ENCODE measurements at places on chromosomes 11 and 22. TPM values are rescaled to one million over a fixed set of nuclear protein-coding genes. Genes with fewer than 3 reads are reported as not detected.

- peak; percentile 55 for DNase-seq
Observed at GRCh38 chr11:122784325-122784955, 53.9 kb upstream of the CRTAM start.

- no peak for DNase-seq
Observed at GRCh38 chr11:69587454-69588090, 53.4 kb upstream of the CCND1 start.

DNA sequence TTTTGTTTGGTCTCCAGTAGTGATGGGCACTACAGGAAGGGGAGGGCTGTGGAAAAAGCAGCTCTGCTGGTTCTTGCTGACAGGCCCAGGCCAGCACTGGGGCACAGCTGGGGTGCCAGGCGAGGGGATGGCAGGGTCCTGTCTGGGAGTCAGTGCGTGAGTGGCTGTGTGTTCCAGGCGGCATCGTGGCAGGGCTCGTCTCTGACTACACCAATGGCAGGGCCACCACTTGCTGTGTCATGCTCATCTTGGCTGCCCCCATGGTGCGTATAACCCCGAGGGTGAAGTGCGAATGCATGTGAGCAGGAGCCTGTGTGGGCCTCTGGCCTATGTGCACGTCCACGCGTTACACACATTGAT lies 20.9 kb downstream of the SLC37A2 start:
- no peak for DNase-seq

DNA sequence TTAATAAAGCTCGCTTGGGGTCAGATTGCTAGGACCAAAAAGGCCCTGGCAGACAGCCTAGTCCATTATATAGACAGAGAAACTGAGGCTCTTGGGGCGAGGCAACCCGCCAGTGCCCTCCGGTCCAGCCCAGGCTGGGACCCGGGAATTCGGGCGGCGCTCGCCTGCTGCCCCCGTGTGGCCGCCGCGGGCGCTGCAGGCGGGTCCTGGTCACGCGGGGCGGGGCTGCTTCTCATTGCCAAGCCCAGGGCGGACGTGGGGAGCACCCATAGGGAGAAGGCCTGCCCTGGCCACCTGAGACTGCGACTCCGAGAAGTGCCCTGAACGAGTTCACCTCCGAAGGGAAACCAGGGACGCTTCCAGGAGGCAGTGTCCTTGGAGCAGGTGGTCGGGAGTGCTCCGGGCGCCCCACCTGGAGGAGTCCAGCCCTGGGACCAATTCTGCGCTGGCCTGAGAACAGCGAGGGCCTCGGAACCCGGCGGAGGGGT lies 36.0 kb upstream of the CSNK1E start:
- peak; percentile 62 for DNase-seq

DNA sequence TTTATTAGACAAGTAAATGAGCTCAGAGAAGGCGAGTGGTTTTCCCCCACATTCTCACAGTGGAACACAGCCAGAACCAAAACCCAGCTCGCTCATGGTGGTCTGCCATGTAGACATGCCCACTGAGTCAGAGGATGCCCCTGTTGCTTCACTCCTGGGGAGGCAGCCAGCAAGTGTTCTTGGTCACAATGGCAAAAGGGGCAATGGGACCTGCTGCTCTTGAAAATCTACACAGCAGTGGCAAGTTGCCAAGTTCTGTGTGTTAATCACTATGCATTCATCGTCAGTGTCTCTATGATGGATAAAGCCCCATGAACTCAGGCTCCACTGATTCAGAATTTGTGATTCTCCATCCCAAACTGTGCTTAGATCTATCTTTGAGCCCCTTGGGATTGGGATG lies 64.7 kb upstream of the TBCEL start:
- no peak for DNase-seq

- no peak for DNase-seq
Observed at GRCh38 chr11:1870721-1871466, 18.0 kb downstream of the LSP1 start.

DNA sequence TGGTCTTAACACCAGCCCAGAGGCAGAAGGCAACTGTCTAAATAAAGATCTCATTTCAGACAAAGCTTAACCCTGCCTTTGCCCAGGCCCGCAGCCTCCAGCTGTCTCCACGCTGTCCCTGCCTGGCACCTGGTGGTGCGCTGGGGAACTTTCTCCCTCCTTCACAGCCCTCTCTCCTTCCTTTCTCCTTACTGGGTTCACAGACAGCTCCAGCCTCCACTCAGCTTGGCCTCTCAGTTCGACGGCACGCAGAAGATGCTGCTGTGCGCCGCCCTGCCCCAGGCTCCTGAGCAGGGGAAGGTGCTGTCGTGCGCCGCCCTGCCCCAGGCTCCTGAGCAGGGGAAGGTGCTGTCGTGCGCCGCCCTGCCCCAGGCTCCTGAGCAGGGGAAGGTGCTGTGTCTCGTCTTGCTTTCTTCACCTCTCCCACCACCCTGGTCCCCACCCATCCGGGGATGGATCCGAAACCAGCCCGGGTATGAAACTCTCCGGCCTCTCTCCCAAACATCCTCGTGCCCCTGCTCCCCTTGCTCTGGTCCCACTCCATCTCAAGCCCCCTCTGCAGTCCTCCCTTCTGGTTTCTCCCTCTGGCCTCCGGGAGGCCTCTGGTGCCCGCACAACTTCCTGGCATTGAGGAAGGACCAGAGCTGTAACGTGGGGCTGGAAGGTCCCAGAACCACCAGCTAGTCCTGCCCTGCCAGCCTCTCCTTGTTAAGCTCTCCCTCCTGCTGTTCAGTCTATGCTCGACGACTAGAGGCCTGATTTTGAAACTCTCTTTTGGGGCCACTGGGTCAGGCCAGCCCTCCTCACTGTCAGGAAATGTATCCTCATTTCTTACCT lies 22.9 kb upstream of the JAM3 start:
- DNase-seq: no peak

- no peak for DNase-seq
Observed at GRCh38 chr11:75656044-75656727, 12.7 kb downstream of the MAP6 start.

DNA sequence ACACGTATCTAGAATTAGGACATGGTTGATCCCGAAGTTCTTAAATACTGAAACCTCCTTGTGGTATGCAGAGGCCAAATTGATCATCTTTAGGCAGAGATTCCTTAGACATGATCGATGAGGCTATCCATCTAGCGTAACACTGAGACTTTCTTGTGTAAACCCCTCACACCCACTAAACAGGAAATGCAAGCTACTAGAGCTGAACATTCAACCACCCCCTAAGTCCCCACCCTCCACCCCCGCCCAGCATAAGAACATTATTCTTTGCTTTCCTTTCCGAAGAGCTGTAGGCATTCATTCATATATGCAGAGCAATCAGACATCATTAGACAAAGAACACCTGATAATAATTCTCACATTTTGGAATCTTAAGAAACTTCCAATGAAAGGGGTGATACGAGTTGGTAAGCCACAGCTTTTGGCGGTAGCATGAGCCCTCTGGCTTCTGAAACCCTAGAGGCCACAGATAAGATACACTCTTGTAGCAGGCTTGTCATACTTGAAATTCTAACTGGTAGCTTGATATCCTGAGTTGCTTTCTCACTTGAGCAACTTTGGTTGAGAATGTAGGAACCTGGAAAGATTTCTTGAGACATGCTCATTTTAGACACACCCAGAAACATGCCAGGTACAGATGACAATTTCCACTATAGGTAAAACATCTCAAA lies 42.2 kb downstream of the FLI1 start:
- no peak for DNase-seq

DNA sequence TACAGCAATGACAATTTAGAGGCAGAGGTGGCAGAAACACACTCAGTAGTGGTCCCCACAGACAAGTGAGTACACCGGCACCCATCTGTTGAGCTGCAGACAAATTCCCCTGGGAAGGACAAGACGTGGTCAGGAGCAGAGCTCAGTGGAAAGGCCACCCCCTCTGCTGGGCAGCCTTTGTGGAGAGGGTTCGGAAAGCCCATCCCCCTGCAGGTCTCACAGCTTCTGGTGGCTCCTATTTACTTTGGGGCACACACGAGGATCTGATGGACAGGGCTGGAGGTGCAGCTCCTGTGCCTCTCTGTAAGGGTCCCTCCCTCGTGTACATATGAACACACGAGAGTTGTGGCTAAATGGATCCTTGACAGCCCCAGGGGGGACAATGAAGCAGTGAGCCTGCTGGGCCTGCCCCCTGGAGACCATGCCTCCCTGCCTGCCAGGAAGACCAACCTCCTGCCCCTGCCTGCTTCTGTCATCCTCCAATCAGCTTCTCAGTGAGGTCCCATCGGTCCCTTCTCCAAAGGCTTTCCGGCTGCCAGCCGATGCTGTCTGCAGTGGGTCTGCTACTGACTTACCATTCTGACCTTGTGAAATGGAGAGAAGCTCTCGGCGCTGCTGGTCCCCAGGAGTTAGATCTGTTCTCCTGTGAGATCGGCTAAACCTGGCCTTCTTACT lies 161.5 kb downstream of the CACNA1I start:
- no peak for DNase-seq

DNA sequence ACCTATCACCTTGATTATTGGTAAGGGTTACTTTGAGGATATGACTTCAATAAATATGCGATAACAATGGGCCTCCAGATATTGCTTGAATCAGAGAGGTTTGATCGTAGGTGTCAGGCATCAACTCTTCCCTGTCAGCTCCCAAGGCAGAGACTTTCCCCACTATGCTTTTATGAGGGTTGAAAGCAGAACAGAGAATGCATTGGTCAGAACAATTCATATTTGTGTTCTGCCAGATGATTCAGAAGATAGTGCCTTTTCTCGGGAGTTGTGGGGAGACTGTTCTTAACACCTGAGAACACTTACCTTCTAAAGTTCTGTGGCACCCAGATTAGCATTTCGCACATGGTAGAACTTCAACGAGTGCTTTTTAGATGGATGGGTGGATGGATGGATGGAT lies 386.3 kb upstream of the CADM1 start:
- no peak for DNase-seq

DNA sequence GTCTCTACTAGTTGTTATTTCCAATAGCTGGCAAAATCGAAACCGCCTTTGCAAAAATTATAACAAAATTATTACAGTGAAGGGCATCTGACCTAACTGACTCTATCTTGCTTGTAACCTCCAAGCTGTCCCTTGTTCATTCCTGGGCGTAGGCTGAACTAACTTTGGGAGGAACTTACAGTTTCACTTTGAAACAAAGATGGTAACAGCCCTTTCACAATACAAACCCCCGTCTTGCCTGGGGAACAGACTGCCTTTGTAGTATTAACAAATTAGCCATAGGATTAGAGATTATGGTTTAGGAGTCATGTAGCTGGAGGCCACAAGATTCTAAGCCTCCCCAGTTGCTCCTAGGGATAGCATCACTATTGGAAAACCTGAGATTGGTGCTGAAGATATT lies 131.6 kb upstream of the HSD17B12 start:
- no peak for DNase-seq

DNA sequence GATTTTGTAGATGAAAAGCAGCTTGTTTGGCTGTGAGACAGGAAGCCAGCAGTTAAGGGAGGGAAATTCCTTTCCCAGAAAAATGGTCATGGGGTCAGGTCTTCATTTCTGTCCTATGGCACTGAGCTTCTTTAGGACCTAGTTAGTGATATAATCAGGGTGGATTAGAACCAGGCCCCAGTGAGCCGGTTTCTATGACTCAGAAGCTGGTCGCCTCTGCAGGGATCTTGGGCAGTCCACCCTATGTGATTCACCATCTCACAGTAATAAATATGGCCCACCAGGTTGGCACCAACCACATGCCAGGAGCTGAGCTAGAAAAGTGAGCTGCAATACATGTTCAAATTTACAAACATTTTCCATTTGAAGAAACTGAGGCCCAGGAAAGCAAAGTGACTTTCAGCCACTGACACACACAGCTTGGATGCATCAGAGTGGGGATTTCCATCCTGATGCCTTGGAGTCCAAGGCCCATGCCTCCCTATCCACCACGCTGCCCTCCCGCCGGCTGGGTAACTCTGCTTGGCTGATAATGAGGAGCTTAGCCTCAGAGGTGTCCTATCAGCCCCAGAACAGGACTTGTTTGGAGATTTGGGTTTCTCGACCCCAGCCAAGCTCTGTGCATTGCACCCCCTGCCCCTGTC lies 42.0 kb downstream of the CD82 start:
- DNase-seq: no peak

DNA sequence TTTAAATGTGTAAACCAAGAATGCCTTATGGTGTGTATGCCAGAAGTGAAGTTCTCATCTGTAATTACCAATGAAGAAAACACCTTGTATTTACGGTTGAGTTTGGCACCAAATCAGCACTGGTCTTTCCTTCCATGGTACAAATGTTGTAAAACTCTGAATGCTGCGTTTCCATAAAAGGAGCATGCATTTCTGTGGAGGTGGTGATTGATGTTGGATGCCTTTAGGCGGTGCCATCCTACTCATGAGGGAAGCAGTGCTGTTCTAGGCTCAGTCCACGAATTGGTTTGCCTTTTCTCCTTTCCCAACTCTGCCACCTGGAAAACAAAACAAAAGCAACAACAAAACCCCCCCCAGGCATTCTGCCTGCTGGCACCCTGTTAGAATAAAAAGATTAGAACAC lies 124.4 kb downstream of the TEAD1 start:
- DNase-seq: no peak

DNA sequence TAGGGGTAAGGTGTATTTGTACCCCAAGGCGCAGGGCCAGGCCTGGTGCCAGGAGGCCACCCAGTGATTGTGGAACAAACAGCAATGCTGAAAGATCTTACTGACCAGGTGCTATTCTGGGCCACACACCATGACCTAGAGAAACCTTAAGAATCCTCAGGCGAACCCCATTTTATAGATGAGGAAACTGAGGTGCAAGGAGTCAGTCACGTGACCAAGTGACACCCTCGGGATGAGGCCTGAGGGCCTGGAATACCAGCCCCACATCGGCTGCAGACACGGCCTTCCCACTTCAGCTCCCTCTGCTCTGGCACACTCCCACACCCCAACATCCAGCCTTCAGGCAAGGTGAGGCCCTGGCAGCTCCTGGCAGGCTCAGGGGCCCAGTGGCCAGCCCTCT lies 13.1 kb downstream of the CABP7 start:
- no peak for DNase-seq

GRCh38 chr22:19598054-19598855 lies 74.0 kb upstream of the CLDN5 start:
- DNase-seq: no peak

- DNase-seq: no peak
Observed at GRCh38 chr22:26437694-26438392, 8.8 kb downstream of the ASPHD2 start.

Gene DCDC1
- total RNA-seq: 1.6 TPM

Gene PATE2
- total RNA-seq: 0.23 TPM

Gene GPHA2
- not detected for total RNA-seq

Gene CBLIF
- total RNA-seq: not detected

Gene UBQLN3
- 0.70 TPM for total RNA-seq

Gene GSTT2B
- total RNA-seq: 6.9 TPM

Gene ALDH3B1
- total RNA-seq: 25.4 TPM

Gene RTN4R
- 1.3 TPM for total RNA-seq

Gene OR5B21
- total RNA-seq: not detected

Gene SLC1A2
- 2.4 TPM for total RNA-seq

Gene MYOD1
- not detected for total RNA-seq

Gene CENPM
- total RNA-seq: 1.2 TPM

Gene SOX10
- total RNA-seq: 1.0 TPM

All from ureter (tissue), 1 donor.